ENCODE measurements at places on chromosomes 16 and 17.

GRCh38 chr16:72256398-72257066 is 84.6 kb upstream of the PMFBP1 start:
- DNase-seq, result no peak

GRCh38 chr16:11400076-11400475 is 54.8 kb downstream of the RMI2 start:
- DNase-seq, result no peak

GRCh38 chr17:17498606-17499301 is 2.6 kb upstream of the RASD1 start:
- DNase-seq, result no peak

GRCh38 chr17:19978209-19978802 is 678 bp upstream of the AKAP10 start:
- DNase-seq, result peak; percentile 63

GRCh38 chr17:40333781-40334448 is 24.9 kb downstream of the RARA start:
- no peak for DNase-seq

- DNase-seq, result no peak
These were observed 22.2 kb downstream of the USP22 start for GRCh38 chr17:21020622-21021021.

DNA sequence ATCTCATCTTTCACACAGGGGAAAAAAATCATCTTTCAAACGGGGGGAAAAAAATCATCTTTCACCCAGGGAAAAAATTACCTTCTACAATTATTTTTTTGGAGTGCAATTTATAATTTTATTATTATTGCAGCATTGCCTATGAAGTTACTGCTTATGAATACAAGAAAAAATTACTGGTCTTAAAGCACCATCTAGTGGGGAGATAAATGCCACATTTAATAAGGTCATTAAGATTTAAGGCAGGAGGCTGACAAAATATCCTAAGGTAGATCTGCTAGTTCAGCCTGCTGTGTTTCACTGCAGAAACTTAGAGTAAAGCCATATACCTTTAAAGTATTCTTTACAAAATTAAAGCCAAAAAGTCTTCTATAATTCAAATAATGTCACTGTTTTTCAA is 13.7 kb downstream of the SHCBP1 start:
- DNase-seq, result no peak

DNA sequence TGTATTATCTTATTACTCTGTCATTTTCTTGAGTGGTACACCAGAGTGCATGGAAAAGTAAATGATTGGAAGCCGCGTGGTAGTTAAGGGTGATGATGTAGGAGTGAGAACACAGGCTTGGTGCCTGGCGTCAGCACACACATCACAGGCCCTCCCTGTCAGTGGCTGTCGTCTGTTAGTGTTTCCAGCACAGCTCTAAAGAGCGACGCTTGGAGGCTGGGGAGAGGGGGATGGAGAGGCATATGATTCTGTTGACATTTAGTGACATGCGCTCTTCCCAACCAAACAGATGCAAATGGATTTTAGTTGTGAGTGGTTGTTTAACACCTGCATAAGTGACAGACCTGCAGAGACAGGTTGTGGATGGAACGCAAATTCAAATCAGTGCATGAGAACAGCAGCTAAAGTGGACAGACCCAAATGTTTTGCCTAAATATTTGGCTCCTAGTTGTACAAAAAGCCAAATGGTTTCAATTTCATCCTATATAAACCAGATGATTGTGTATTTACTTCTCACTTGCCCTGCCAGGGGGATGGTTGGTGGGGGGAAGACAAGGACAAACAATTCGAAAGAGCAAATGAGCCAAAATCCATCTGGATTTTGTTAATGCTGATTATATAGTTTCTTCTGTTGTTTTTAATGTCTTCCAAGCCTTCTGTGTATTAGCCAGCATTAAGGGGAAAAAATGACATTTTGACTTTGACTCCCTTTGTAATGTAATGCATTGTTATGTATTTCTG is 222.3 kb downstream of the WWOX start:
- no peak for DNase-seq
